NCI-H1092 treated with DMSO at 0.1 percent for 48 hours (cell line): ENCODE measurements at places on chromosomes 11 and 22.
A peak's percentile ranks its signal among the peaks of the same experiment; 100 is the strongest.

DNA sequence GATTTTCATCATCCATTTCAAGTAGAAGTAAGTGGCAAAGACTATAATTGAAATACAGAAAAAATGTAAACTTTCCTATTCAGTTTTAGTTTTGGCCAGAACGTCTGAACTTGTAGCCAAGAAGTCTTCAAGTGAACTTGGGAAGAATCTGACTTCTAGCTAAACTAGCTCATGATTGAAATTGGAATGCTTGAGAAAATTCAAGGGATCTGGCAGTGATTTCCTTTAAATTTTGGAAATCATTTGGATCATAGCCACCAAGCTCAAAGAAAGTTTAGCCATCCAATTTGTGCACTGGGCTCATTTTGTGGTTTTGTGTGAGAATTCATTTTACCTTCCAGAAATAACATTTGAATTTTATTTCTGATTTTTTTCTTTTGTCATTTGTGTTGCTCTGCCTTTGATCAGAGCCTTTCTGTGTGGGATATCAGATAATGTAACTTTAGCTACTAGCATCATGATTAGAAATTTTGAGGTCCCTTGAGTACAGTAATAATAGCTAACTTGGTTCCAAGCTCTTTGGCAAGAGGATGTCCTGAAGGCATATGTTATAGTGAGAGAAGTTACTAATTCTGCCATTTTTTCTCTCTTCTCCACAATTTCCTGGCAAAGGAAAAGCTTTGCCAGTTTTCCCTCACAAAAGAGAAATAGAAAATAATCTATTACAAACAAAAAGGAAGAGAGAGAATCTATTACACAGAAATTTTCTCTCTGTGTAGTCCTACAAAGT lies 2123.7 kb upstream of the RAG2 start:
- no peak for DNase-seq

GRCh38 chr11:9060700-9061111 lies 30.7 kb downstream of the SCUBE2 start:
- DNase-seq, result no peak

- no peak for DNase-seq
Measured at GRCh38 chr11:69155302-69156234, at the start of gene SMIM38. Gene SMIM38 (plus strand): TSS chr11:69155935. CDS start chr11:69157847, 1,912 bp downstream.

GRCh38 chr11:121592708-121593107 lies 139.9 kb upstream of the SORL1-AS1 start:
- no peak for DNase-seq

DNA sequence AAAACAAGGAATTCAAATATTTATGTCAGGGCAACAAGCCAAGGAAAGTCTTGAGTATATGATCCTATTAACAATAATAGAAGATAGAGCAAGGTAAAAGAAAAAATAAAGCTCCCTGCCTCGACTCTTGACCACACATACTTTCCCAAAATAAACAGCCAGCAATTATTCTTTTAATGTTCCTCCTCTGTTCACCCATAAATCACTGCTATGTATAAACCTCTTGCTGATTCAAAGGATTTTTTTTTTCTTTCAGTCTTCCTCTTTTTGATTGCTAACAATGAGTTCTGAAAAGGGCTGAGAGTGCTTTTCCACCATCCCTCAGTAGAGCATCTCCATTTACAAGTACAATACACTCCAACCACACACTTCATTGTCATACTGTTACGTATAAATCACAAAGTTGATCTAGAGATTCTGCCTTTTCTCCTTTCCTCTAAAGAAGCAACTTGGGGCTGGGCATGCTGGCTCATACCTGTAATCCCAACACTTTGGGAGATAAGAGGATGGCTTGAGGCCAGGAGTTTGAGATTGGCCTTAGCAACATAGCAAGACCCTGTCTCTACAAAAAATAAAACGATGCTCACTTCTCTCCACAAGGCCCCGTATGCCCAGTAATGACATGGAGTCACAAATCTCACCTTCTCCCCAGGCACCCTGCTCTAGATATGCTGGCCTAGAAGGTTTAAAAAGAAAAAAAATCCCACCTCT lies 24.0 kb downstream of the RAB30 start:
- no peak for DNase-seq

DNA sequence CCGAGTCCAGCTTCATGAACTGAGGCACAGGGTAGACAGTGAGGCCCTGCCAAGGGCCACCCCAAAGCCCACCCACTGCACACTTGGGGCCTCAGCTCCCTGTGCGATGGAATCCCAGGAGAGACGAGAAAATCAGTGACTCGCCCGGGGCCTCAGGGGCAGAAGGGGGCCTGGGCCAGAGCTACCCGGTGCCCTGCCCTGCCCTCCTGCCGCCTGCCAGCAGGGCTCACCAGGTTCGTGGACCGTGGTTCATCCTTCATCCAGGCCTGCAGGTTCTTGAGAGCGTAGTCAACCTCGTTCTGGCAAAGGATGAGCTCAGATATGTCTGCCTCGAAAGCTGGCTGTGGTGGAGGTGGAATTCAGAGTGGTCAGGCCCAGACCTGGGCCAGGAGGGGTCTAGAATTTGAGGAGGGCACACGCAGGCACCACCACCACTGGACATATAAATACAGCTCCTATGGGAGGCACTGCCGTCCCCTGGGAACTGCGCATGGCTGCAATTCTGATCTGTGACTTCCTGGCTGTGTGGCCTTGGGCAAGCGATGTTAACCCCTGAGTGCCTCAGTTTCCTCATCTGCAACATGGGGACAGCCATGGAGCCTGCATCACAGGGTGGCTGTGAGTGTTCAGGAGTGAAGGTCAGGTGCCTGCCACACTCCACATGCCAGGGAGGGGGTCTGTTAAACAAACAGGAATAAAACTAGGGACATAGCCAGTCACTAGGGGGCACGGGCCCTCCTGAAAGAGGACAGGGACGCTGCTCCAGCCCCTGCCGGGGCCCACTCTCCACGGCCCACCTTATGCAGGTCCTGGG lies 7.5 kb downstream of the ALDH3B2 start:
- DNase-seq, result no peak

- DNase-seq, result peak; percentile 73
Measured at GRCh38 chr11:125941619-125942611, 3.9 kb upstream of the VSIG10L2 start.

- DNase-seq, result no peak
Measured at GRCh38 chr11:66317723-66318599, 1.1 kb upstream of the CD248 start.

DNA sequence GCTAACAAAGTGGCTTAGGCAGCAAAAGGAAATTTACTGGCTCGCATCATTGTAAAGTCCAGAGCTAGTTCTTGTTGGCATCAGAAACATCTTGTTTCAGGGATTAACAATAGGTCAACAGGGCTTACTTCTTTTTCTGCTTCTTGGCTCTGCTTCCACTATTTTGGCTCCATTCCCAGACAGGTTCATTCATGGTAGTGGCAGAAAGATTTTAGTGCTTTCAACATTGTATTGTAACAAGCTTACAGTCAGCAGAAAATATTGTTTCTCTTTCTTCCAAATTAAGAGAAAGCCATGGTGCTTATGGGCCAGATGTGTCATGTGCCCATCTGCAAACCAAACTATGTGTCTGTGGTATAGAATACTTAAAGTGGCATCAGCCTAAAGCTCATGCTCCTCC lies 315.6 kb downstream of the RAB38 start:
- DNase-seq, result peak; percentile 17

GRCh38 chr22:43094551-43094950 lies 5.4 kb upstream of the TTLL1 start:
- no peak for DNase-seq

DNA sequence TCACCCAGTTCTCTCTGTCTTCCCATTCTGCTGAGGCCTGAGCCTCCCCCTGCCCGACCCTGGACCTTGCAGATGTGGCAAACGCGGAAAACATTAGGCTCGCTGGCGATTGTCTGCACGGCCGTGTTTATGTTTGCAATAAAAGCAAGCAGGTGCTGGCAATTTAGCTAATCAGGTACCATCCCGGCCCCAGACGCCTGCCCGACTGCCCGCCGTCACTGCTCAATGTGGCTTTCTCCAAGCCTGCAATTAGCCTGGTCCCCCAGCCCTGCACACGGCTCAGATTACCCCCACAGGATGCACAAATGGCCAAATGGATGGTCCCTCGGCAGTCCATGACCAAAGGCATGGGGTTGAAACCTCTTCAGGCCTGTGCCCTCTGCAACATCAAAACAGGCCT lies 259.7 kb downstream of the MN1 start:
- no peak for DNase-seq

GRCh38 chr11:109439684-109440083 lies 17.7 kb downstream of the C11orf87 start:
- DNase-seq, result no peak

DNA sequence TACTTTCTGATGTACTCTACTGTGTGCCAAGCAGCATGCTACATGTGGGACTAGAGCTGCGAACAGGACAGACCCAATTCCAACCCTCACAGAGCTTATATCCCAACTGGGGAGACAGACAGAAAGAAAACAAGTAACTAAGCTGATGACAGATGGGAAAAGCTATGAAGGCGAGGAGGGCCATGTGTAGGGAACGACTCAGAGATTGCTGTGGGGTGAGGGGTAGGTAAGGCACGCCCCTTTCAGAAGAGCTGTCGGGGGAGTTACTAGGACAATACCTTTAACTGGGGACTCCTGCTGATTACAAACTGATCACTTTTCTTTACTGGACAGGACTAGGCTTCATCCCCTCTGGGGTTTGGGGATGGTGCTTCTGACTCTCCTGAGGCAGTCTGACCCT lies 48.9 kb downstream of the ST3GAL4 start:
- DNase-seq, result no peak

- no peak for DNase-seq
Measured at GRCh38 chr11:104073950-104074705, 37.7 kb downstream of the DDI1 start.

GRCh38 chr11:130698174-130698573 lies 218.1 kb downstream of the SNX19 start:
- no peak for DNase-seq

DNA sequence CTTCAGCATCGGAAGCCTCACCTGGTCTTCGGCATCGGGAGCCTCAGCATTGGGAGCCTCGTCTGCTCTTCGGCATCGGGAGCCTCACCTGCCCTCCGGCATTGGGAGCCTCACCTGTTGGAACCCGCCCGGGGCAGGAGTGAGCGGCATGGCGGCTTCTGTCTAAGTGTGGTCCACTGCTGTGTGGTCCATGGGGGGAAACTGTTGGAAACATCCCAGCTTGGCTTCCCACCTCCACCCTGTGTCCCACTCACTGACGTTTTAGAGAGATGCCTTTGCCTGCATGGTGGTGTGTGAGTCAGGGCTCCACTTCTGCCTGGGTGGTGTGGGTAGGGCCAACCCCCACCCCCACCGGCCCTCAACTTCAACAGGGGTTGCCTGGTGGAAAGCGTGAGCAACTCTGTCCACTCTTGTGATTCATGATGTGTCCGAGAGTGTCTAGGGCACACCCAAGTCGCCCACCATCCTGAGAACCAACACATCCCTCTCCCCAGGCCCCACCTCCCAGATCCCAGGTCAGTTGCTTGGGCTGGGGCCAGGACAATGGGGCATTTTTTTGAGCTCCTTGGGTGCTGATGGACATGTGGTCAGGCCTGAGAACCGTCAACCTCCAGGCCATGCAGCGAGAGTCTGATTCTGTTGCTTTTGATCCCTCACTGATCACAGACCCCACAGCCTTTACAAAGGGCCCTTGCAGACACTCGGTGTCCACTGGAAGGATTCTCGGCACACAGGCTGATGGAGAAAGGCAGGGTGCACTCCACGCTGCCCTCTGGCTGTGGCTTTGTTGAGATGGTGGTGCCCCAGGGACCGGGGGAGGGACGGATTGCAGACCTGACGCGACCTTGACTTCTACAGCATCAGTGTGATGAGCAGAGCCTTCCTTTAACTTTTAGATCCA lies 406.7 kb downstream of the TBC1D22A start:
- no peak for DNase-seq

DNA sequence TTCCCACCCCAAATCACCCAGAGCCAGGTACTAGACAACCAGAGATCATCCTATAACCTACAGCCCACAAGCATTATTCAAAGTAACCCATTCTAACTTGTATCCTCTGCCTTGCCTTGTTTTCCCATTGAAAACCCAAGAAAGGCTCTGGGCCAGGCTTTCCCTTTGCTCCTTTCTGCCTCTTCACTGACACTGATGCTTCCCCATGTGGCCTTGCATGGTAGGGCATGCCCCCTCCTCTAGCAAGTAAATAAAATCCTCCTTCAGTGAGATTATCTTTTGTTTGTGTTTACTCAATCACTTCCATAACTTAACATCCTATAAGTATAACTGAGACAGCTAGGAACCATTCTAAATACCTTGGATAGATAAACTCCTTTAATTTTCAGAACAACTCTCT lies 65.6 kb upstream of the FAR1 start:
- DNase-seq, result no peak

GRCh38 chr11:57513911-57514537 lies 1.5 kb downstream of the SLC43A1 start:
- DNase-seq, result peak; percentile 65

- peak; percentile 75 for DNase-seq
Measured at GRCh38 chr11:10693509-10694081, at the start of gene IRAG1. Gene IRAG1 (minus strand): TSS chr11:10693755. CDS start chr11:10693602, 153 bp downstream.

DNA sequence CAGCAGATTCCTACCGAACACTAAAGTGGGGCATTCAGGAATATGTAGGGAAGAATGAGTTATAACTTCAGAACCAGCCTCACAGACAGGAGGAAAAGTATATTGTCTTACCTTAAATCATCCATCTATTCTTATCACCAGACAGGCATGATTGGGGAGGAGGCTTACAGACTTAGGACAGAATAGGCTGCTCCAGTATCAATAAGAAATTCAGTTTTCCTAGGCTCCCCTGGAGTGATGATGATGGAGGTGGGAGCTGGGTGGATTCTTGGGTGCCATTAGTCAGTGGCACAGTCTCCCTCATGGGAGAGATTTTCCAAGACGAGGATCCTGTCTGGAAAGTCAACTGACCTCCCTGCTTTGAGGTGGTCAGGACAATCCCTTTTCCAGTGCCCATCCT lies 225.0 kb downstream of the AASDHPPT start:
- DNase-seq, result no peak

GRCh38 chr22:44184006-44184405 lies 3.3 kb downstream of the PARVG start:
- DNase-seq, result no peak

GRCh38 chr11:19220903-19221724 lies 19.3 kb upstream of the CSRP3 start:
- no peak for DNase-seq

DNA sequence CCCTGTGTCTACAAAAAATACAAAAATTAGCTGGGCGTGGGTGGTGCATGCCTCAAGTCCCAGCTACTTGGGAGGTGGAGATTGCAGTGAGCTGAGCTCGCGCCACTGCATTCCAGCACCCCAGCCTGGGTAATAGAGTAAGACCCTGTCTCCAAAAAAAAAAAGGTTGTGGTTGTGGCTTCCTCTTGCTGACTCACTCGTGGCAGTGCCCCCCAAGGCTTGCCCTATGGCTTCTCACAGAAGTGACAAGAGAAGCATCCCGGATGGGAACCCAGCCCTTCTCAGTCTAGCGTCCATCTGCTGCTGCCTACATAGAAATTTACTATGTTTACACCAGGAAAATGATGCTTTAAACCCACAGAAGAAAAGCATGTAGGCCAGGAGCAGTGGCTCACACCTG lies 68.5 kb upstream of the PITPNB start:
- DNase-seq, result no peak

DNA sequence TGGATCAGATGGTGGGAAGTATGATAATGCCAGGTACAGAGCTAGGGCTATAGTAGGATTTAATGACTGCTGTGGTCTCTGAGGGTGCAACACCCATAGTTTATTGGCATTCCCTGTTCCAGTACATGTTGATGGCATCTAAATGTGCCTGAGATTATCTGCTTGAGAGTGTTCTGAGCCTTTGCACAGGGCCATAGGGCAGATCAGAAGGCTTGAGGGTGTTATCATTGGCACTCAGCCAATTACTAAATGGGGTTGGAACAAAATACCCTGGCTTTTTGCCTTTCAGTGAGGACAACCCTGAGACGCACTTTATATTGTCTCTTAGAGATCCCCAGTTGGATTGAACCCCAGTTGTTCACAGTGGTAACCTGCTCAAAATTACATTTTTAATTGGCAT lies 6.7 kb downstream of the SLC5A12 start:
- DNase-seq, result no peak
